ENCODE measurements at places on chromosomes 11 and 22.

- H3K4me3 ChIP-seq, result no peak overlapping the region
- DNase-seq, result no peak
- H3K27me3 ChIP-seq, result no peaks in the 10 kb centered on the region
- H3K27ac ChIP-seq, result no peak overlapping the region
- H3K4me1 ChIP-seq, result peaks cover 24% of the 10 kb centered on the region
Measured at GRCh38 chr11:10666556-10667520, 26.7 kb downstream of the IRAG1 start.

DNA sequence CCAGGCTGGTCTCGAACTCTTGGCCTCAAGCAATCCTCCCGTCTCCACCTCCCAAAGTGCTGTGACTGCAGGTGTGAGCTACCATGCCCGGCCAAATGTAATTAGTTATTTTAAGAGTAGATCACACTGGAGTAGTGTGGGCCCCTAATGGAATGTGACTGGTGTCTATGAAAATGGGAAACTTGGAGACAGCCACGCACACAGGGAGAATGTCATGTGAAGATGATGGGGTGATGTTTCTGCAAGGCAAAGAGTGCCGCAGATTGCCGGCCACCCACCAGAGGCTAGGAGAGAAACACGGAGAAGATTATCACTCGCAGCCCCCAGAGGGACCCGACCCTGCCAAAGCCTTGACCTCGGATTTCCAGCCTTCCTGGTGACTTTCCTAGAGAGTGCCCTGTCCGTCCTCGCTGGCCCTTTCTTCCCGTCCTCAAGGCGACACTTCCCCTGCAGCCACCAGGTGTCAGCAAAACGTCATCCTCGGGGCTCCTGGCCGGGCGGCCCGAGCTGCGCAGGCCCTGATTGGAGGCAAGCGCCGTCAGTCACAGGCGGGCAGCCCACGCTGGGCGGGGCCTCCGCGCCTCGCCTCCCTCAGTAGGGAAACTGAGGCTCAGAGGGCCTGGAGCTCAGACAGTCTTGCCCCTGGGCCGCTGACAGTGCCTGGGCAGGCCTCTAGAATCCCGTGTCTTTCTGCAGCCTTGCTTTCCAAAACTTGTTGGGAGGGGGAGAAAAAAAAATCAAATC lies 16.3 kb downstream of the CRYBB2 start:
- H3K36me3 ChIP-seq, result no peaks in the 10 kb centered on the region
- DNase-seq, result peak; percentile 86
- H3K27me3 ChIP-seq, result peaks cover 5% of the 10 kb centered on the region
- peaks cover 3% of the 10 kb centered on the region for H3K4me1 ChIP-seq
- no peak overlapping the region for H3K4me3 ChIP-seq

GRCh38 chr11:125049164-125049792 lies 13.8 kb upstream of the SLC37A2 start:
- no peak for DNase-seq
- H3K36me3 ChIP-seq, result no peaks in the 10 kb centered on the region
- no peaks in the 10 kb centered on the region for H3K27me3 ChIP-seq
- H3K27ac ChIP-seq, result no peak overlapping the region
- no peak overlapping the region for H3K4me3 ChIP-seq

DNA sequence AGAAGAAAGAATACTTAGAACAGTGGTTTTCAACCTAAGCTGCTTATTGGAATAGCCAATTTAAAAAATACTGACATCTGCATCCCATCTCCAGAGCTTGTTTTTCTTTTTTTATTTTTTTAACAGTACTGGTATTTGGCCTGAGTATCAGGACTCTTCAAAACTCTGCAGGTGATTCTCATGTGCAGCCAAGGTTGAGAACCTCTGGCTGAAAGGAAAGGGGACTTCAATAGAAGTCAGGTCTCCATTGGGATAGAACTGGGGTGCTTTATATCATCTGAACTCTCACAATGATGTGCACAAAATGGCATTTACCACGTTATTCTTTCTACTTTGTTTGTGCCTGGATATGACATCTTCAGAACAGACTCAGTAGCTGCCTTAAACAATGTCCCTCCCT lies 55.3 kb downstream of the BBOX1 start:
- H3K27me3 ChIP-seq, result no peaks in the 10 kb centered on the region
- no peak overlapping the region for H3K4me3 ChIP-seq
- H3K27ac ChIP-seq, result no peak overlapping the region
- H3K4me1 ChIP-seq, result no peaks in the 10 kb centered on the region

DNA sequence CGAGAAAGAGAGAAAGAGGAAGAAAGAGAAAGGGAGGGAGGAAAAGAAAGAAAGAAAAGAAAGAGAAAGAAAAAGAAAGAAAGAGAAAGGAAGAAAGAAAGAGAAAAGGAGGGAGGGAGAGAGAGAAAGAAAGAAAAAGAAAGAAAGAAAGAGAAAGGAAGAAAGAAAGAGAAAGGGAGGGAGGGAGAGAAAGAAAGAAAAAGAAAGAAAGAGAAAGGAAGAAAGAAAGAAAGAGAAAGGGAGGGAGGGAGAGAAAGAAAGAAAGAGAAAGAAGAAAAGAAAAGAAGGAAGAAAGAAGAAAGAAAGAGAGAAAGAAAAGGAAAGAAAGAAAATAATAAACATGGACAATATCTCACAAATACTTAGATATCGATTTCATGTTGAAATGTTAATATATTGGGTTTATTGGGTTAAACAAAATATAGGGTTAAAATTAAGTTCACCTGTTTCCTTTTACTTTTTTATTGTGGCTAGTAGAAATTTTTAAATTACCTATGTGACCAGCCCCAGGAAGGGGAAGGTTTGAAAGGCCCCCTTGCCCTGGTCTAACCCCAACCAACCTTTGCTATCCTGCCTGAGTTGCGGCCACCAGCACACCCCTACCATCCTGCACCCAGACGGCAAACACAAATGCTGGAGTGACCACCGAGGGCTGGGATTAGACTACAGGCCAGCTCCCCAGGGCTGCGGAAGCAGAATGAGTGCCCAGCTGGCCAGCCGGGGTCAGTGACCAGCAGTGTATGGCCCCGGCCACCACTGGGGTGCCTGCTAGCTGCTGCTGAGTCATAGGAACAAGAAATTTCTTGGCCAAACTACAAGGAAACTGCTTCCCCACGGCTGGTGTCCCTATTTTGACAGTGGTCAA lies 81.0 kb upstream of the FGF3 start:
- no peak overlapping the region for H3K27ac ChIP-seq
- DNase-seq, result no peak
- H3K27me3 ChIP-seq, result peaks cover 7% of the 10 kb centered on the region
- H3K4me1 ChIP-seq, result peaks cover 6% of the 10 kb centered on the region
- no peaks in the 10 kb centered on the region for H3K36me3 ChIP-seq
- no peak overlapping the region for H3K4me3 ChIP-seq

DNA sequence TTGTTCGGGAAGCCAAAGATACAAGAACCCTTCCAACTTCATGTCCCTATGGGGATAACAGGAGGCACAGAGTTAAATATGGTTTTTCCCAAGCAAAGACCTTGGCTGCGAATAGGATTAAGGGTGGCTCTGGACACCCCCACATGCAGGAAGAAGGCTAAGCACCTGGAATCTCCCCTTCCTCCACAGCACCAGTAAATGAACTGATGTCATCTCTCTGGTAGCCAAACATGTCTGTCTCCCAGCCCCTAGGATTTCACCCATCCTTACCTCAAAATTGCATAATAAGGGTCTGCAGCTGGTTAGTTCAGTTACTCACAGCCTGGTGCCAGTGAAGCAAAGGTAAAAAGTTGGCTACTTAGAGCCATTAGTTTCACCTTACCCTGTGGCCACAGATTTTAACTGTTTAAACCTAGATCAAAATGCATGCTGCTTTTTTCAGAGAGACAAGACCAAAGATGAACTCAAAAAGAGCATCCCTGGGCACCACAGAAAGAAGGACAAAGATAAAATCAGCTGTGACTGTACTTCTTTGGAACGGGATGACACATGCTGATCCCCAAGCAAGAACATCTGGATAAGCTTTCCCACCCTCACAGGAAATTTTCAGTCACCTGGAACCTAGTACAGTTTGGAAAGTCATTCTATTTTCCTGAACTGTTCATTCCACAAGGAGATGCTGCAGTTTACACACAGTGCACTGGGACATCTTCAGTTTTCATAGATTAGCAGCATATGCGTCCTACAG lies 77.2 kb upstream of the AKIP1 start:
- no peak overlapping the region for H3K4me3 ChIP-seq
- peak; percentile 52 for DNase-seq
- peak overlapping the region; percentile 89 for H3K27ac ChIP-seq
- peaks cover 5% of the 10 kb centered on the region for H3K36me3 ChIP-seq
- peaks cover 39% of the 10 kb centered on the region for H3K4me1 ChIP-seq
- H3K27me3 ChIP-seq, result no peaks in the 10 kb centered on the region

DNA sequence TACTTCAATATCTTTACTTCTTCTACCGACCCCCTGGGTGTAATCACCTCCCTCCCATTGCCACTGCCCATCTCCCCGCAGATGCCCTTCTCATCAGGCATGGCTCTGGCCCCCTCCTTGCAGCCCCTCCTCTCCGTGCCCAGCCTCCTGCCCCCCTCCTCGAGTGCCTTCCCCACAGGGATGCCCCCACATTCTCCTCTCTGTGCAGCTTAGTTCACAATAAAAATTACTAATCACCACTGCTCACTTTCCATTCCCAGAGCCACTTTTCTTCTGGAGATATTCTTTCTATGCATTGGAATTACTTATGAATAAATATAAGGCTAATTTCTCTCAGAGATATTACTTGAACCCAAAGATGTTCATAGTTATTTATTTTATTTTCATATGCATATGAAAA lies 22.1 kb downstream of the IFITM10 start:
- no peak for DNase-seq
- no peak overlapping the region for H3K4me3 ChIP-seq
- no peak overlapping the region for H3K27ac ChIP-seq

DNA sequence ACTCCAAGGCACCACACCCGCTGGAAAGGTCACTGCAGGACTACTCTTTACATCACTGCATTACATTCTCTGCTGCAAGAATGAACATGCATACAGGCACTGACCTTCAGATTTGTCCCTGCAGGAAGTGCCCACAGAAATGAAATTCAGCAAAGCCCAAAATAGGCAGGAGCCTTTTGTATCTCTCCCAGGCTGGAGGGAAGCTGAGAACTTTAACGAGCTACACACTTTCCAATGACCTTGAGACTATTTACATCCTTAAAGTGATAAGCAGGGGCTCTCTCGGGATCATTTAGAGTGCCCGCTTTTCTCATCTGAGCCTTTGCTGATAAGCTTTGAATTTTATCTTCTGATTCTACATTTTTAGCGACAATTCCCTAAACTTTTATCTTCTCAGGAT lies 12.5 kb downstream of the FEZ1 start:
- DNase-seq, result no peak
- H3K36me3 ChIP-seq, result no peaks in the 10 kb centered on the region
- H3K27ac ChIP-seq, result no peak overlapping the region
- H3K4me3 ChIP-seq, result no peak overlapping the region
- H3K27me3 ChIP-seq, result no peaks in the 10 kb centered on the region

DNA sequence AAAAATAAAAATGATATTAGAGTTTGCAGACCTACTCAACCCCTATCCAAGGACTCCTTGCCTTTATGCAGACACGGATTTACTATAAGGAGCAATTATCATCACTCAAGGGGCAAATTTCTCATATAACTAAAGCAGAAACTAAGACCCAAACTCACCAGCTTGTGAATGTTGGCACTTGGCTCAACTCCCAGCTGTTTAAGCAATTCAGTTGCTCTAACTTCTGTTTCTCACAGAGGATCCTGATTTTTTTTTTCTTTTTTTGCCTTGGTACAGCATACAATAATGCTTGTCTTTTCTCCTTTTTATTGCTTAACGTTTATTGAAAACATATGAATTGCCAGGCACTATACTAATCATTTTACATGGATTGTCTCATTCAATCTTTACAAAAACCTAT lies 9.6 kb upstream of the CBLIF start:
- no peaks in the 10 kb centered on the region for H3K36me3 ChIP-seq
- no peaks in the 10 kb centered on the region for H3K4me1 ChIP-seq
- H3K27ac ChIP-seq, result no peak overlapping the region
- no peak overlapping the region for H3K4me3 ChIP-seq

- H3K27me3 ChIP-seq, result no peaks in the 10 kb centered on the region
- H3K27ac ChIP-seq, result no peak overlapping the region
- no peaks in the 10 kb centered on the region for H3K4me1 ChIP-seq
- no peak overlapping the region for H3K4me3 ChIP-seq
- DNase-seq, result no peak
Measured at GRCh38 chr11:104547996-104548661, 350.1 kb downstream of the CASP12 start.

- no peak overlapping the region for H3K4me3 ChIP-seq
- H3K27me3 ChIP-seq, result peaks cover 76% of the 10 kb centered on the region
- no peak overlapping the region for H3K27ac ChIP-seq
- no peak for DNase-seq
- H3K36me3 ChIP-seq, result peaks cover 4% of the 10 kb centered on the region
Measured at GRCh38 chr11:57479911-57480310, 19.6 kb downstream of the RTN4RL2 start.

GRCh38 chr22:46193898-46194310 lies 43.6 kb downstream of the PPARA start:
- no peak overlapping the region for H3K27ac ChIP-seq
- H3K36me3 ChIP-seq, result peaks cover 7% of the 10 kb centered on the region
- no peaks in the 10 kb centered on the region for H3K27me3 ChIP-seq

DNA sequence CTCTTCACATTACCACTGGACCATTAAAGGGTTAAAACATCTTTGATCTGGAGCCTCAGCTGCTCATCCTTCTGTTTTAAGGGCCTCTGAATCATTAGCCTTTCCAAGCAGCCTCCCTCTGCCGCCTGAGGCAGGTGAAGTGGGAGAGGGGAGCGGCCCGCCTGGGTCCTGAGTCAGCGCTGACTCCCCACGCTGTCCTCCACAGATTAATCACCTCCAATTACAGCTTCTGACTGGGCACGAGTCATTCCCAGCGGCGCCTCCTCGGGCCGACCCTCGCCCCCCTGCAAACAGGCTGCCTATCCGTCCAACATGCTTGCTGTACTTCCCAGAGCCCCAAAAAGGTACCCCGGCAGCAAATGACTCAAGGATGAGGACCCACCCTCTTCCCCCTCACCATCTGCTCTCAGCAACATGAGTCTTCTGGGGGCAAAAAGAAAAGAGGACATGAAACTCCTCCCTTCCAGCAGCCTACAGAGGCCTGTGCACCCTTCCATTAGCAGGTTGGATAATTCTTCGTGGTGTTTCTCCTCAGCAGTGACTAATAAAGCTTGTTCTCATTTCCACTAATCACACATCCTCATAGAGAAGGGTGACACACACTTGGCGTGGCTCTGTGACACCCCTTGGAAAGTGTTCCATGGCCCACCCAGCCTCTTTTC lies 44.3 kb upstream of the JAM3 start:
- DNase-seq, result no peak
- no peak overlapping the region for H3K4me3 ChIP-seq
- H3K4me1 ChIP-seq, result peaks cover 7% of the 10 kb centered on the region
- H3K27me3 ChIP-seq, result peaks cover 15% of the 10 kb centered on the region

GRCh38 chr11:124329787-124330478 lies 9.9 kb upstream of the OR8D2 start:
- H3K27ac ChIP-seq, result no peak overlapping the region
- H3K36me3 ChIP-seq, result no peaks in the 10 kb centered on the region
- DNase-seq, result peak; percentile 63
- no peaks in the 10 kb centered on the region for H3K27me3 ChIP-seq

DNA sequence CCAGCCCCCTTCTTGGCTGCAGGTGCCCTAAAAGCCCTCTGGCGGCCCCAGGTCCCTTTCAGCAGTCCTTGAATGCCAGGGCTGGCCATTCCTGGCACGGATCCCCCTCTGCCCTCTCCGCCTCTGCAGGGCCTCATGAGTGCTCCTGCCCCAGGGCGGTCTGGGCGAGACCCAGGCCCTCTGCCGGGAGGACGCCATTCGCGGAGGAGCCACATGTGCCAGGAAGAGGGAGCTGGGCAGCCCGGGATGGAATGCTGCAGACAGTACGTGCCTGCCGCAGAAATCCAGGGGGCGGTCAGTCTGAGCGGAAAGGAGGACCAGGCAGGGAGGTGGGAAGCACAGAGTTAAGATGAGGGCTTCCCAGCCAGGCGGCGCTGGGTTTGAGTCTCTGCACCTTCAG lies 2.8 kb downstream of the CABP7 start:
- H3K4me1 ChIP-seq, result no peaks in the 10 kb centered on the region
- H3K27ac ChIP-seq, result no peak overlapping the region
- peaks cover 60% of the 10 kb centered on the region for H3K27me3 ChIP-seq
- H3K36me3 ChIP-seq, result no peaks in the 10 kb centered on the region

All from muscle of leg (tissue), 16 donors.